ENCODE measurements at places on chromosomes 6 and 20.

DNA sequence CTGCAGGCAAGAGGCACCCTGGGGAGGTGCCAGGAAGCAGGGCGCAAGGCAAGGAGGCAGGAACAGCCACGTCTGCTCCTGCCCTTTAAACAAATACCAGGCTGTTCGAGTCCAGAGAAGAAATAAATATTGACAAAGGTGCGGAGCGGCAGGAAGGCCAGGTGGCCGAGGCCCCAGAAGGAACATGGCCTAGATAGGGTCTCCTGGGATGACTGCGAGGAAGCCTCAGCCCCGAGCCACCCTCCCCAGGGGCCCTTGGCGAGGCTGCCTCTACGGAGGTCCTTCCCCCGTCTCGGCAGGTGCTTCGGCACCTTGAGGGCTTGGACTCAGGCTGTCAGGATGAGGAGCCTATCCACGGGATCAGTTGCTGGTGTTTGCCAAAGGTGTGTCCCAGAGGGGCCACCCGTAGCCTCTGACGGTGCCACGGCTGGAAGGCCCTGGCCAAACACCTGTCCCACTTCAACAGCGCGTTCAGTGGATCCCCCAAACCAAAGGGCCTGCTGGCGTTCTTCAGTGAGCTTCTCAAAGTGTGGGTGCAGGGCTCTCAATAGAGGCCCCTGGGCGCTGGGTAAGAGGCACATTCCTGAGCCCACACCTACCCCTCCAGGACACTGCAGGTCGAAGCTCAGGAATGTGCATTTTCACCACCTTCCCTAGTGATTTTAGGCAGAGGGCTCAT is 39.8 kb downstream of the SNX5 start:
- no peak for DNase-seq

DNA sequence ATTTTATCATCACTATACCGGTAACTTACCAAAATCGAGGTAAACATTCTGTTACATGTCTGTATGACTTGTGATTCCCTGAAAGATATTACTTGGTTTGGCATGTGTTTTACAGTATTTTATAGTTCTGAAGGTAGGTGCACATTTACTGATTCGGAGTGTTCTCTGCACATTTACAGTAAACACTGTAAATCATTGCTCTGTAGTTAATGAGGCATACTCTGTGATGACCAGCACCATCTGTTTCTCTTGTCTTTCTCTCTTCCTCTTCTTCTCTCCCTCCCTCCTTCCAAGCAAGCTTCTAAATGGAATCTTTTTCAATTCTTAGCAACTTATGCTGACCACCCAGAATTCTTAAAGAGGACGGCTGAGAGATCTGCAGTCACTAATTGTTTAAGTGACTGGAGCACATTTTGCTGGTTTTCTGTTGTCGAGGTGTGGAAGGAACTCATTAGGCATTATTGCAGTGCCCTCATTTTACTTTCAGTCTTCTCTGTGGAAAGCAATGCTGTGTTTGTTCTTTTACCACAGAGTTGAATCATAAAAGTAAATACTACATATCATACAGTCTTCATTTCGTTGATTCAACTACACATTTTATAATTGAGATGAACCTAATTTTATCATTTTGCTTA is 126.5 kb downstream of the UTRN start:
- no peak for DNase-seq

DNA sequence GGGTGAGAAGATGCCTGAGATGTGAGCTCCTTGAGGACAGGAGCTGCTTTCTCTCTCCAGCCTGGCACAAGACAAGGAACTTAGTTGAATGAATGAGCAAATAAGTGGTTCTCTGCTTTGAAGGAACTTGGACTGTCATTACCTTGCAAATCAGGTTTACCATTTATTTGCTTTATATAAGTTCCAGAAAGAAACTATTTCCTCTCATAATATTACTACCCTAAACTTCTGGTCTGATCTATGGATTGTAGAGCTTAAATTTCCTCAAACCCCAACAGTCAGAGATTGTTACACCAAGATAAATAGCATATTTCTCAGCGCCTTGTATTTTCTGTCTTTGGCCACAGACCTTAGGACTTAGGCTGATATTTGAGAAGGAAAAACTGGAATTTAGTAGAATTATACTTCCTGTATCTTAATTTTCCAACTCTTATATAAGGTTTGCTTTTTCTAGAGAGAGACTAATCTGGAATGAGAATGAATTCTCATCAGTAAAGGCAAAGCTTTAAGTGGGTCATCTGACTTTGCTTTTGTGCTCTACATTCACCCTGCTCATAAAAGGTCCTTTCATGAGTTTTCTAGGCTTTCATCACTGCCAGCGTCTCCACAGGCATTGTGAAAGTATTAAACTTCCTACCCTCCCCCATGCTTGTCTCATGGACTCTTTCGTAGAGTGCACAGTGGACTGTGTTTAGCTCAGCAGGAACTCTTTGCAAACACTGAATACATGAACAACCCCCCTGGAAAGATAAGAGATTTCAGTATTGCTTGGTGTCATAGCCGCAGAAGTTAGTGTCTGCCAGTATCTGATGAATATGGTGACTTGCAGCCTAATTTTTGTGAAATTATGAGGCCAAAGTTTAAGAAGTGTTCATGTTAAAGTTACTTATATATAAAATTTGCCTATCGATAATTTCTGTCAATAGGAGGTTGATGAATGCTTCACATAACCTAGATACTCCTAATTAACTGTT is 74.0 kb downstream of the PTPRA start:
- DNase-seq = no peak

DNA sequence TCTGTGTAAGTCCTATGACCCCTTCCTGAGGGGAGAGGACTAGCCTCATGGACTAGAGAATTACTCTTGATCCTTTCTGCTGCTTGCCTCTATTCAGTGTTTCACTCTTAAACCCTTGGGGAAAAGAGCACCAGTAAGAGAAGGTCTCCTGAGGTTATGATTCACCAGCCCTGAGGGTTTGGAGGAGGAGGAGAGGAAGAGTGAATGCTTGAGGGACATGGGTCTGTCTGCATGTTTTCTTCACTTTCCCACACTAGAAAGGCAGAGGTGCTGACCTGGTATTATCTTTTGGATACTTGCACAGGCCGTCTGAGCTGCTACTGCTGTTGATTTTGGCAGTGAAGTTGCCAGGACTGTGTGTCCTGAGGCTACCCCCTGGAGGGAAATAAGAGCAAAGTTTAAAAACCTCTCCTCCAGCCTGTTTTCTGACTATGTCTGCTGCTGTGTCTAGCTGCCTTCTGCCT is 78.3 kb downstream of the CD109 start:
- DNase-seq = no peak

- no peak for DNase-seq
These were observed 54.0 kb upstream of the IPCEF1 start for GRCh38 chr6:154410619-154411072.

- peak; percentile 75 for DNase-seq
These were observed 18.3 kb downstream of the SIM1 start for GRCh38 chr6:100446115-100447080.

- no peak for DNase-seq
These were observed 28.1 kb downstream of the RNF24 start for GRCh38 chr20:3987296-3987695.

DNA sequence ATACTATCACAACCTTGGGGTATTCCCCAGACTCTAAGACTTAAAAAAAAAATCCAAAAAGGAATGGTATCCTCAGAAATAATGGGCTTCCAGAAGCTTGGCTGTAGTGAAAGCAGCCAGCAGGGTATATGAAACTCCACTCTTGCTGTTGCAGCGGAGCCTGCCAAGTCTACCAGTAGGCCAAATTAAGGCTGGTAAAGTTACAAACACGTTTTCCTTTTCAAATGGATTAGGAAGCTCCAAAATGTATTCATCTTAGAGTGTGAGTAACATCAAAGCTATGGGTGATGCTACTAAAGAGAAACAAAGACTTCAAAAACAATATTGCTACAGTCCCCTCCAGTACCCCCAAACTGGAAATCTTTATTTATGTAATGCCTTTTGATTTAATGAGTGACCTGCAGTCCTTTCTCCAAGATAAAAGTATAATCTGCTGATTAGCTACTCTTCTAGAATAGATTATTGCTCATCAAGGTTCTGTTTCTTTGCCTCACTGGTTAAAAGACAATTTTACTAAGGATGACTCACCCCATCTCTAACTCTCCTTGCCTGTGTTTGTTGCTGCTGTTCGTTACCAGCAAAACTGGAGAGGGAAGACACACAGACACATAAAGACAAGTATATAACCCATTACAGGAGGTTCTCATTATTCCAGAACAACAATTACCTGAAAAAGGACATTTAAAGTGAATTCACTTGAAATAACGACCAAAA is 84.9 kb downstream of the BTBD9 start:
- DNase-seq = no peak

DNA sequence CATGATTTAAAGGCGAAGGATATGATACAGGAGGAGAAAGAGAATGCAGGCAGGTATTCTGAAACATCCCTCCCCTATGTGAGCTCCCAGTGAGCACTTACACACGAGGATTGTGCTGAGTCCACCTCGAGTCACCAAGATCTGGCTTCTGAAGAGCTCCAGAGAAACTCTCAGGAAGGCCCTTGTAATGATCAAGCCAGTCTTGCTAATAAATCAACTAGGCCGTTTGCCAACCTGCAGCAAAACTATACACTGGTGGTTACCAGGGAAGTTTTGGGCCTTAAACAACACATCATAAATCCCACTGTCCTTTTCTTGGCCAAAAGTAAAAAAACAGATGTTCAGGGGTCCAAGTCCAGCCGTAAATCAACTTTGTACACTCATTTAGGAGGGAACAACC is 79.2 kb downstream of the STXBP5 start:
- DNase-seq = no peak

DNA sequence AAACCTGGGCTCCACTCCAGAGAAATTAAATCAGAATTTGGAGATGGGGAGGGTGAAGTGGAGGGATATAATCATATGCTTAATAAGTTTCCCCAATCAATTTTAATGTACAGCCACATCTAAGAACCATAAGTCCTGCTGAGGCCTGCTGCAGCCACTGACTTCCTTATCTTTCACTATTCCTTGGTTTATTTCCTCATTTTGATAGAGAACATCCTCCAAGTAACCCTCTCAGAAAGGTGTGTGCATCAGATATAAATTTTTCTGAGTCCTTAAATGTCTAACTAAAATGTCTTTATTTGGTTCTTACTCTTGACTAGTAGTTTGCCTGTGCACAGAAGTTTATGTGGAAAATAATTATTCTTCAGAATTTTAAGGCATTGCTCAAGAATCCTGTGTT is 23.7 kb upstream of the SIRT5 start:
- DNase-seq = no peak

DNA sequence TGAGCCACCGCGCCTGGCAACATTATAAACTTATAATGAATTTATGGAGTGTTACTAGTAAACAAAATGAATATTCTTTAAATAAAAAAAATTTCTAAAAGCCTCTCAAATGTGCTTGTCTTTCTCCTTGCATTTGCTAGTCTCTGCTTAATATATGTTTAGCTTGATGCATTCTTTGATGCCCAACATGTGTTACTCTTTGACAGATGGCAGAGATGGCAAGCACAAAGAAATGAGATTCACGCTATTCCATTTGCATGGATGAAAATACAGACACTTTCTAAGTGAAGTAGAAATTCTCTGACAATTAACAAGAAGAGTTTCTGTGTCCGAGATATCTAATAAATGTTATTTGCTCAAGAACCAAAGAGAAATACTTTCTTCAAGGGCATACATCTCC is 30.1 kb downstream of the DCDC2 start:
- DNase-seq = no peak

GRCh38 chr6:75735491-75736186 is 13.4 kb upstream of the MYO6 start:
- no peak for DNase-seq

DNA sequence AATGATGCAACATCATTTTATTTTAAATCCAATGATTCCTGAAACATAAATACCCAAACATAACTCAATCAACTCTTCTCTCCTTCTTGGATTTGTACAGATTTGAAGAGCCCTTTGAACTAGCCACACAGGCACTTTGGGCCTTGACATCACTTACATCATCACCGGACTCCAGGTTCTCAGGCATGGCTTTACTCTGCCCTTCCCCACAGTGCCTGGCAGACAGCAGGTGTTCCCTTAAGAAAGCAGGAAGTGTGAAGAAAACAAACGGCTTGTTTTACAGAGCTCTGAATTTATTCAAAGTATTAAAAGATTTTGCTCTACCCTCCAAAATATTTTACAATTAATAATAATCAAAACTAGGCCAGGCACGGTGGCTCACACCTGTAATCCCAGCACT is 54.8 kb upstream of the GCM1 start:
- DNase-seq = no peak

DNA sequence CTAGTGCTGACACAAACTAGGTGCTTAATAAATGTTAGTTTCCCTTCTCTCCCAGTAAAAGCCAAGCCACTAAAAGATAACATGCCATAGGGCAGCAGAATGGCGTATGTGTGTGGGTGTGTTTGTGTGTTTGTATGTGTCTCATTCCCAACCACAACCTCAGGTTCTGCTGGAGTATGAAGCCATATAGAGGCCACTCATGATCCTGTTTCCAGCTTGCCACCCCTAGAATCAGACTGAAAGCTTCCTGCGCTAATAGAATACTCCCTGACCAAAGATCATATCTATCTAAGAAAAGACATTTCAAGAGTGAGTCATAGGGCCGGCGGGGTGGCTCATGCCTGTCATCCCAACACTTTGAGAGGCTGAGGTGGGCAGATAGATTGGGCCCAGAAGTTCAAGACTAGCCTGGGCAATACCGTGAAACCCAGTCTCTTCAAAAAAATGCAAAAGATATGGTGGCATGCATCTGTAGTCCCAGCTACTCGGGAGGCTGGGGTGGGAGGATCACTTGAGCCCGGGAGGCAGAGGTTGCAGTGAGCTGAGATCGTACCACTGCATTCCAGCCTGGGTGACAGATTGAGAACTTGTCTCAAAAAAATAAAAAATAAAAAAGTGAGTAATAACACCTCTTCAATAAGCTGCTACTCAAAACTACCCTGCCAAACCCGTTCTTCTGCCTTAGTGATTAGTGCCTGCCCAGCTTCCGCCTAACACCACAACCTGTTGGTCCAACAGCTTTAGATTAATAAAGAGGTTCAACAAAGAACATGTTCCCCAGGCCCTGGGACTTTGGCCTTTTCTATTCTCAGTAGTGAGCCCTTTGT is 11.8 kb upstream of the SNRPC start:
- DNase-seq = no peak

DNA sequence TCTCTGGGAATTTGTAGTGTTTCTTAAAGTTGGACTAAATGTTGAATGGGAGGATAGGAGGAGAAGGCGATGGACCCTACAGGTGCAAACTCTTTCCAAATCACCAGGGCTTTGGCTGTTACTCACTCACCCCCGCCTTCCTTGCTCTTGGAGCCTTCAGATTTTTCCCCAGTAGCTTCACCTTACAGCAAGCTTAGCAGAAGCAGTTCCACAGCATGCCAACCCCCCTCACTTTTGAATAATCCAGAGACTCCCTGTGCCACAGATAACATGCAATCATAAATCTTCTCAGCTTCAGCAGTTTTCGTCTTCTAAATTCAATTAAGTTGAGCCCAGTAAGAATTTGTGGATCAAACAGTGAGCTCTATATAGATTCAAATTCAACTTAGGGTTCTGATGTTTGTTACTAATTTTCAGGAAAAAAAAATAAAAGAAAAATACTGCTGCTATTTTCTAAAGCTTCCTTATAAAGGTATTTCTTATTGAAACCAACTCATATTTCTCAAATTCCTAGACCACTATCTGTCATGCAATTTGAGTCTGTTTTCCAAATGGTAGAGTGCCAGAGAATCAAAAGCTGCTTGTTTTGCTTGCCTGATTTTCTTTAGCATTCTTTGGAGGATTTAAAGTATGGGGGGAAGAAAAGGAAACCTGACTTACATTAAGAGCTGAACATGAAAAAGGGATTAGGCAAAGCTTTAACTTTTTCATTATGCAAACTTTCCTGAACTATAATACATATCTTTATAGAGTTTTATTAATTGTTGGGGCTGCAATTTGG is 166.4 kb downstream of the EYA4 start:
- no peak for DNase-seq

GRCh38 chr6:156562019-156562418 is 215.2 kb upstream of the ARID1B start:
- DNase-seq = peak; percentile 50

Measured in SHP77 (cell line).